ENCODE measurements at places on chromosomes 16 and 17. TPM values are rescaled to one million over a fixed set of nuclear protein-coding genes. Genes with fewer than 3 reads are reported as not detected.

DNAAF8 gene
- total RNA-seq: 0.38 TPM

JPH3 gene
- 0.29 TPM for total RNA-seq

ATAD5 gene
- 6.7 TPM for total RNA-seq

PRSS21 gene
- total RNA-seq: not detected

GSDMA gene
- 2.0 TPM for total RNA-seq

ZFHX3 gene
- total RNA-seq: 12.8 TPM

GRCh38 chr16:51557670-51558069, 406.6 kb upstream of the SALL1 start:
- H3K27ac ChIP-seq: no peak overlapping the region
- H3K4me3 ChIP-seq: no peak overlapping the region
- no peaks in the 10 kb centered on the region for H3K36me3 ChIP-seq
- H3K27me3 ChIP-seq: no peaks in the 10 kb centered on the region
- H3K4me1 ChIP-seq: no peaks in the 10 kb centered on the region

- no peaks in the 10 kb centered on the region for H3K36me3 ChIP-seq
- no peak overlapping the region for H3K4me3 ChIP-seq
- no peaks in the 10 kb centered on the region for H3K4me1 ChIP-seq
- H3K27ac ChIP-seq: no peak overlapping the region
These were observed 6.7 kb downstream of the FOXL1 start for GRCh38 chr16:86584726-86585721.

DNA sequence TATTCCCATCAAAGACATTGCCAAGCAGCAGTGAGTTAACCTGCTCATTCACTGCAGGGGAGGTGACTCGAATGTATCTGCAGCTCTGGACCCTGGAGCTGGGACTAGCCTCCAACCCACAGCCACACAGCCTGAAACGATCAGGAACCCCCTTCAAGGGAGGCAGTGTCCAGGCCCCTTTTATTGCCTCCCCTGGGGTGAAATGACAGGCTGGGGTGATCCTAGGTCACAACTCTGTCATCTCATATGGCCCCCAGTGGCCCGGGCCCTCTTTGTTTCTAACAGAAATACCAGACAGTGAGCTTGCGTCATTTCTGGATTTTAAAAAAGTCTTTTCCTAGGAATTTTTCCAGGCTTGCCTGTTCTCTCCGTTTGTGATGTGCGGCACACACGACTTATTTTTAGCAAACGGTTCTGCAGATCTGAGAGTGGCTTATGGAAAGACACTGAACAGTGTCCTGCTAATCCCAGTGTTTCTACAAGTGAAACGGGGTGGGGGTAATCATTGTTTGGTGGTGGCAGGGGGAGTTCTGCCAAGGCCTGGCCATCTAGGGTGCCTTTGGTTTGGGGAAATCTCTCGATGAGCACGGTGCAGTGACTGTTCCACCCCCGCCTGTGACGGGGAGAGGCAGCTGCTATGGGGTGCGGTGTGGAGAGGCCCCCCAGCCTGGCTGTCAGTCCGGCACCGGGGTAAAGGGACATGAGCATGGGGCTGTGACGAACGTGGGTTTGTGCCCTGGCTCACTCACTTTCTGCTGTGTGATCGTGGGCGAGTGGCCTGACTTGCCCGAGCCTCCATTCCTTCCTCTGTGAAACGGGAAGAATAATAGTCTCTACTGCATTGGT, 27.2 kb downstream of the NAGPA start:
- no peak overlapping the region for H3K4me3 ChIP-seq
- H3K27me3 ChIP-seq: no peaks in the 10 kb centered on the region
- no peak for DNase-seq
- no peak overlapping the region for H3K27ac ChIP-seq
- no peaks in the 10 kb centered on the region for H3K4me1 ChIP-seq
- H3K36me3 ChIP-seq: no peaks in the 10 kb centered on the region

DNA sequence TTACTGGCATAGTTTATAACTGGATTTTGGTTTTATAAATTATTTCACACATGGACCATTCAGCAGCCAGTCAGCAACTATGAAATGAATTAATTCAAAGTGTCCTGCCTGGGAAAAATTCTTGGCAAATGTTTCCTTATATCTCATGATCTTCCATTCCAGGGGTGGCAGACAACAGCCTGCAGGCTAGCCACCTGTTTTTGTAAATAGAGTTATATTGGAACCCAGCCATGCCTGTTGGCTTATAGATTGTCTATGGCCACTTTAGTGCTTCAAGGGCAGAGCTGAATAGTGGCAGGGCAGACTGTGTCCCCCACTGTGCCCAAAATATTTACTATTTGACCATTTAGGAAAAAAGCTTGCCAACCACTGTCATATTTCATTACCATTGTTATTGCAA, 613.7 kb downstream of the TMEM114 start:
- no peaks in the 10 kb centered on the region for H3K4me1 ChIP-seq
- H3K36me3 ChIP-seq: no peaks in the 10 kb centered on the region
- no peak overlapping the region for H3K27ac ChIP-seq

DNA sequence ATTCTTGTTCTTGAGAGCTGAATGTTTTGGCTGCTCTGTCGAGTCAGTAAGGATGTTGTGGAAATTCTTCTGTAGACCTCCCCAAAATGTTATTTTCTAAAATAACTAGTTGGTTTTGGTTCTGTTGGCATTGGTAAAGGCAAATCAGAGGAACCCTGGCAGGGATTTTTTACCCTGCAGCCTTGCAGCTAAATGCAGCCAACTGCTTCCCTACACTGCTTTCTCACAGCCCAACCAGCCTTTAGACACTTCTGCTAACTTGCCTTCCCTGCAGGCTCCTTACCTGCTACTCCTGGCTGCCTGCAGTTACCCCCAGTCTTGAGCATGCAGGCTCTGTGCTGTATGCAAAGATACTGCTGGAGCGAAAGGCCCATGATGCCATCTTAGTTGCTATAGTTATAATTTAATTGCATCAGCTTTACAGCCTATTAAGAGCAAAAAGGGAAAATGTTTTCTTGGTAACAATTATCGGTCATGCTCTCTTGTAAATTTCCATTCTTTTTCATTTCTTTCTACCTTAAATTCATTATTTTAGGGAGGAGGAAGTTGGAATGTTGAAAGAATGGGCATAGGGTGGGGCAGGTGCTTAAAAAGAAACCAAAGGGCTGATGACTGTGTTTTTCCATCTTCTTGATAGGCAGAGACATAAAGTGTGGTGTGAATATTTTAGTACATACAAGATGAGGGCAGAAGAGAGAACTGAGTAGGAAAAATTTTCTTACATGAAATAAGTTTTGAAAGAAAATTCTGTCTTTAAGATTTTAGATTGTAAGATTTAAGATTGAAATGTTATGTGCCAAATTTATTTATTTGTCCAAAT, 20.0 kb downstream of the NUP93 start:
- no peaks in the 10 kb centered on the region for H3K27me3 ChIP-seq
- peak overlapping the region; percentile 52 for H3K27ac ChIP-seq
- no peaks in the 10 kb centered on the region for H3K36me3 ChIP-seq
- DNase-seq: no peak
- H3K4me1 ChIP-seq: peaks cover 8% of the 10 kb centered on the region

DNA sequence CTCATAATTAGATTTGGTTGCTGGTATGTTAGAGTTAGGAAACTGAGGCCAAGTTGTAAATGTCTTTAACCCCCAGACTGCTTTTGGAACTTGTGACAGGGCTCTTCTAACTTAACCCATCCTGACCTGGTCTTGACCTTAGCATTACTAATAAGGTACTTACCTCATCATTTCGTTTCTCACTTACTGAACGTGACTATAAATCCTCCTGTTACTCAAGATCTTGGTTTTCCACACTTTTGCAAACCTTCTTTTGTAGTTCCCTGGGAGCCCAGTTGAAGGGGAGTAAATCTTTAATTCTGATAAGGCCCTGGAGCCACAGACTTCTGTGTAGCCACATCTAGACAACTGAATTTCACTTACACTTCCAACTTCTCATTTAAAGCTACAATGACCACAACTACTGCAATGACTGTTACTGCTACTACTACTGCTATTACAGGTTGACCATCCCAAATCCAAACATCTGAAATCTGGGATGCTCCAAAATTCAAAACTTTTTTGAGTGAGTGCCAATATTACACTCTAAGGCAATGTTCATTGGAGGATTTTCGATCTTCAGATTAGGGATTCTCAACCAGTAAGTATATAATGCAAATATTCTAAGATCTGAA, 248.8 kb upstream of the TBX2 start:
- H3K27me3 ChIP-seq: no peaks in the 10 kb centered on the region
- H3K36me3 ChIP-seq: no peaks in the 10 kb centered on the region
- H3K4me1 ChIP-seq: no peaks in the 10 kb centered on the region
- H3K4me3 ChIP-seq: no peak overlapping the region
- no peak overlapping the region for H3K27ac ChIP-seq

GRCh38 chr17:17254036-17254435, 17.1 kb upstream of the FLCN start:
- no peaks in the 10 kb centered on the region for H3K36me3 ChIP-seq
- H3K27me3 ChIP-seq: no peaks in the 10 kb centered on the region
- H3K4me3 ChIP-seq: no peak overlapping the region
- H3K27ac ChIP-seq: no peak overlapping the region

- no peak for DNase-seq
- peaks cover 9% of the 10 kb centered on the region for H3K4me1 ChIP-seq
- no peaks in the 10 kb centered on the region for H3K27me3 ChIP-seq
- no peak overlapping the region for H3K27ac ChIP-seq
- H3K36me3 ChIP-seq: no peaks in the 10 kb centered on the region
These were observed 17.6 kb downstream of the MEOX1 start for GRCh38 chr17:43644081-43644480.

Measured in esophagus squamous epithelium (tissue), 5 donors.